NCI-H187 treated with DMSO at 0.1 percent for 48 hours (cell line): ENCODE measurements at places on chromosomes 1 and 21.

DNA sequence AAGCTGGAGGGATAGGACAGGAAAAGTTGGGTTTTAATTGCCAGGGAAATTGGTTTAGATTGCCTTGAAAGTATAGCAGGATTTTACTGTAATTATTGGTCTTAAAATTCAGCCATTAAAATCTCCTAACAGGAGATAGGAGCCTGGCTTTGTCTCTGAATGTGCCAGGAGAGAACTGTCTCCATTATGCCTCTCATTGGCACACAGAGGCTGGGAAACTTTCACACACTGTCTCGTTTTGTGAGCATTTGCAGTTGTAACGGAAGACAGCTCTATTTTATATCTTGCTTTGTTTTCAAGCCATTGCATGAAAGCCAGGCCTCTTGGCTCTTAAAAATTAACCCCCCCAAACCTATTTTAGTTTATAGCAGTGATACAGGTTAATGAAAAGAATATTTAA, 12.5 kb downstream of the DNAJC6 start:
- DNase-seq = no peak

DNA sequence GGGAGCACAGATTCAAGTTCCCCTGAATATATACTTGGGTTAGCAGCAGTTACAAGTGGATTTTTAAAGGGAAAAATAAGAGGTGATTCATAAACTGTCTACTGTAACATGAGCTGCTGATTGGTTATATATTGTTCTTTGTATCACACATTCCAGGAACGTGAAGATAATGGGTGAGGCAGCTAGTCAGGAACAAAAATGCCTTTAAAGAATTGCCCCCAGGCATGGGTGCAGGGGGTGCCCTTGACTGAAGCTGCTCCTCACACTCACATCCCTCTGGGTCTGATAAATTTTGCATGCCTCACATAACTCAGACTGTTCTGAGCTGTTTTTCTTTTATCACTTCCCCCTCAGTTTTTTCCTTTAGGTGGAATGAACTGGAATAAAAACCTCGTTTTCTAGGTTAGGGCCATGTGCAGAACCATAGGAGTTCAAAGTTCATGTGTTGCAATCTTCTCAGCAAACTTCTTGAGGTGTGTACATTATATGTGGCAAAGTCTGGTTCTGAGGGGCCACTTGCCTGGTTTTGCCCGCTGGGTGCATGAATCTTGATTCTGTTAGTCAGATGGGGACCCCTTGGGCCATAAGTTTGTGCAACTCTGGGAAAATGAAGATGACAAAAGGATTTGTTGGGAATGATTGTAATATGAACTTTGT, 21.1 kb downstream of the TBX19 start:
- no peak for DNase-seq

DNA sequence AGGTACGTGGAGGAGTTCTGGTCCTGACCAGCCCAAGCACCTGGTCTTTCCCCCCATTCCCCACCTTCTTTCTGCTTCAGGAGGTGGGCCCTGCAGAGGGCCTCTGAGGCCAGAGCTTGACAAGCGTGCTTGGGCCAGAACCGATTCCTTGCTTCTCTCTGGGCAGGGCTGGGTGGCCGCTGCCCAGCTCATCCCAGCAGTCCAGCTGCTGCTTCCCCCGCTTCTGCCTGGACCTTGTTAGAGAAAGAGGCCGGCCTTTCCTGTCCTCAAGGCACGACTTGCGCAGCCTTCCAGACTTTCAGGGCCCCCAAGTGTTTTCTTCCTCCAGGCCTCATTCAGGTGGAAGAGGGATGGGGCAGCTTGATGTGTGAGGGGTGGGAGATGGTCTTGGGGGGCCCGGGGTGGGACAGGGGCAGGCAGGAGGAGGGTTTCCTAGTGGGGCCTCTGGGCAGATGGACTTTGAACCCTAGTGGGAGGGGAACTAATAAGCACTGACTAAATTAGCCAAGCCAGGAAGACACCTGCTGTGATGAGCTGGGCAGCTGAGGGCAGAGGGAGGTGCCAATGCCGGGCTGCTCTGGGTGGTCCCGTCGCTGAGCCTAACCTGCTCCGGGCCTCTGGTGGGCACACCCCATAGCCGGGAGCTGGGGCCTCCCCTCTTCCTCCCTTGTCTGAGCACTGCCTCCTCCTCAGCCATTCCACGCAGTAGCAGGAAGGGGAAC, 36.5 kb downstream of the ARHGEF10L start:
- DNase-seq = no peak

DNA sequence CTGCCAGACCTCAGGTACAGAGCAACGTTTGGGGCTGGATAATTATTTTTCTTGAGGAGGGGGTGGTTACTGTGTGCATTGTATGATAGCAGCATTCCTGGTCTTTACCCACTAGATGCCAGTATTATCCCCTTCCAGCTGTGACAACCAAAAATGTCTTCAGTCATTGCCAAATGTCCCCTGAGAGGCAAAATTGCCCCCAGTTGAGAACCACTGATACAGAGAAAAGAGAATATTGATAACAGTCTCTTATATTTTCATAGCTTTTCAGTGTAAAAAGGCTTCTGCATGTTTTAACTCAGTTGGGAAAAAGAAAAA, 51.8 kb upstream of the SYT14 start:
- no peak for DNase-seq

GRCh38 chr1:174053826-174054225, 31.7 kb upstream of the RC3H1 start:
- DNase-seq = no peak

GRCh38 chr1:30657131-30658013, 66.0 kb downstream of the MATN1 start:
- no peak for DNase-seq

GRCh38 chr1:69109277-69109676, 458.4 kb upstream of the LRRC7 start:
- no peak for DNase-seq
